T-helper 2 cell treated with Interferon-gamma antibody and Interleukin-4, amounts not matched to agents 100 ng/mL and 5 ng/mL, for 36 hours (primary cell): ENCODE measurements at places on chromosomes 4 and X. TPM values are rescaled to one million over a fixed set of nuclear protein-coding genes. Genes with fewer than 3 reads are reported as not detected.

GABRQ gene
- total RNA-seq = 0.02 TPM in 1 of 2 replicates, not detected in the other

TASL gene
- 5.2 and 6.3 TPM in 2 replicates for total RNA-seq

BCORL1 gene
- 7.4 and 8.8 TPM in 2 replicates for total RNA-seq

TLR7 gene
- not detected in 2 replicates for total RNA-seq

FAM236C gene
- total RNA-seq = not detected in 2 replicates

CYLC1 gene
- not detected in 2 replicates for total RNA-seq

CLCN5 gene
- total RNA-seq = 3.6 and 5.6 TPM in 2 replicates

TAF7L gene
- 0.09 and 0.16 TPM in 2 replicates for total RNA-seq

CSAG3 gene
- total RNA-seq = 0.73 TPM in 1 of 2 replicates, not detected in the other

CXCL11 gene
- 0.11 and 0.48 TPM in 2 replicates for total RNA-seq

ZCCHC12 gene
- not detected in 2 replicates for total RNA-seq

PLS3 gene
- total RNA-seq = 2.0 and 3.8 TPM in 2 replicates

IL13RA2 gene
- not detected in 2 replicates for total RNA-seq

DCLK2 gene
- 0.16 and 0.27 TPM in 2 replicates for total RNA-seq

PIM2 gene
- total RNA-seq = 196 TPM in 2 replicates
